ENCODE measurements at places on chromosomes 11 and 22.
A peak's percentile ranks its signal among the peaks of the same experiment; 100 is the strongest.

GRCh38 chr11:77819921-77820564 lies 479 bp downstream of the RSF1 start:
- no peak for DNase-seq

DNA sequence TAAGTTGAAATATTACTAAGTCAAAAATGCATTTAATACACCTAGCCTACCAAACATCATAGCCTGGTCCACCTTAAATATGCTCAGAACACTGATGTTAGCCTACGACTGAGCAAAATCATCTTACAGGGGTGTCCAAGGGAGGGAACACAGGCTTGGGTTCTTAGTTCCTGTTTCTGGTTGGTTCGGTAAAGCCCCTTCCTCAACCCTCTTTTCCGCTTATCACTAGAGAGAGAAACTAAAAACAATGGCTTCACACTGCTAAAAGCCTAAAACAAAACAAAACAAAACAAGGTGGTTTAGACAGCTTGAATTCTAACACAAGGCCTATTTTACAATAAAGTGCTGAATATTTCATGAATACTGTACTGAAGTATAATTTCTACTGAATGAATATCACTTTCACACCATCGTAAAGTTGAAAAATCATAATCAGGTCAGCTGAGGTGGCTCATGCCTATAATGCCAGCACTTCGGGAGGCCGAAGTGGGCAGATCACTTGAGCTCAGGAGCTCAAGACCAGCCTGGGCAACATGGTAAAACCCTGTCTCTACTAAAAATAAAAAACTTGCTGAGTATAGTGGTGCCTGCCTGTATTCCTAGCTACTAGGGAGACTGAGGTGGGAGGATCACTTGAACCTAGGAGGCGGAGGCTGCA lies 118.0 kb downstream of the SIK3 start:
- DNase-seq, result no peak

- DNase-seq, result no peak
Measured at GRCh38 chr11:124302347-124303125, 11.2 kb downstream of the OR8D1 start.

GRCh38 chr11:71086687-71087258 lies 165.6 kb downstream of the SHANK2 start:
- no peak for DNase-seq

DNA sequence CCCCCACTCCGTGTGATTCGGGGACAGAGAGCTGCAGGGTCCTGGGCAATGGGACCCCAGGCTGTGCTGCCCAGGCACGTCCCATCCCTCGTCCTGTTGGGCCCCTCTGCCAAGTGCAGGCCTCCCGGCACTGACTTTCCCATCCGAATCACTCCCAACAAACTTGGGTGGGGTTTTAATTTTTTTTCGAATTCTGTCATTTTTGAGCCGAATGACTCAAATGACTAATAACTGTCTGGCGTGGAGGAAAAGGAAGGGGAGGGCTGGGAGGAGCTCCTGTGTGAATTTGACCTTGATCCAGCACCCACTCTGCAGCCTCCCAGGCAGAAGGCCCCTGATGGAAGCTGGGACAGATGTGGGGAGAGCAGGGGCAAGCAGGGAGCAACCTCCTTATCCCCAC lies 1173.2 kb downstream of the BRD1 start:
- no peak for DNase-seq

DNA sequence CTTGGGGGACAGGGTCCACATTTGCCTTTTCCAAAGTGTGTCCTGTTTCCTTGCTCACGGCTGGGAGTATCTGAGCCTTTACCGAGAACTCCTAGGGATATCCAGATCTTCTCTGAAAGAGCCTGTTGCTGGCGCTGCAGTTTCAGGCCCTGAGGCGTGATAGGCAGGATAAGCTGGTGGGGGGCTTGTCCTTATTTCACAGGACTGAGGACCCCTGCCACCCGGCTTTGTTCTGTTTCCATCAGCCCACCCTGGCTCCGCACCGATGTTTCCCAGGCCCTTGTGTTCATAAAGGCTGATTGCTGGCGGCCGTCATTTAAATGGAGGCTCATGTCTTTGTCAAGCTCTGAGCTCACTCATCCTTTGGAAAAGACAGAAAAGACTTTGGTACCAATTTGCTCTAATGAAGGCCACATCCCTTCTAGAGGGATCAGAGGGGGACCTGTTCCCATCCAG lies 9.4 kb upstream of the NPTXR start:
- no peak for DNase-seq

- no peak for DNase-seq
Measured at GRCh38 chr11:1202776-1203504, 19.9 kb upstream of the MUC5B start.

GRCh38 chr22:25953919-25954318 lies 211.9 kb downstream of the MYO18B start:
- no peak for DNase-seq

- DNase-seq, result no peak
Measured at GRCh38 chr11:113274713-113275582, 39.4 kb upstream of the TTC12 start.

DNA sequence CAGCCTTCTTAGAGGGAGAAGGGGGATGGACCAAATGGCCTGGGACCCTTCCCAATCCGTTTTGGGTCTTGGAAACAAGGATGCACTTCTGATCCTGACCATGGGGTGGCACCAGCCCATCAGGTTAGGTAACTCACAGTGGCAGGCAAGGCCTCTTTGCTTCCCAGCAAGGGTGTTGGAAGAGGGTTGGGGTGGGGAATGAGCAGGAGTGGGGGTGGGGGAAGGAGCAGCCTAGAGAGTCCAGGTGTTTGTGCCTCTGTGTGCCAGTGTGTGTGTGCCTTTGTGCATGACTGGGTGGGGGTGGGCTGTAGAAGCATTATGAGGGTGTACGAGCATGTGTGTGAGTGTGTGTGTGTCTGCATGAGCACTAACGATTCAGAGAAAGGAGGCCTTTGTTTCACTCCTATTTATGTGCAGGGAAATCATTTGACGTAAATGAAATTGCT lies 213.1 kb downstream of the INSC start:
- DNase-seq, result no peak

GRCh38 chr11:55942785-55943392 lies 6.7 kb upstream of the OR5I1 start:
- DNase-seq, result no peak

DNA sequence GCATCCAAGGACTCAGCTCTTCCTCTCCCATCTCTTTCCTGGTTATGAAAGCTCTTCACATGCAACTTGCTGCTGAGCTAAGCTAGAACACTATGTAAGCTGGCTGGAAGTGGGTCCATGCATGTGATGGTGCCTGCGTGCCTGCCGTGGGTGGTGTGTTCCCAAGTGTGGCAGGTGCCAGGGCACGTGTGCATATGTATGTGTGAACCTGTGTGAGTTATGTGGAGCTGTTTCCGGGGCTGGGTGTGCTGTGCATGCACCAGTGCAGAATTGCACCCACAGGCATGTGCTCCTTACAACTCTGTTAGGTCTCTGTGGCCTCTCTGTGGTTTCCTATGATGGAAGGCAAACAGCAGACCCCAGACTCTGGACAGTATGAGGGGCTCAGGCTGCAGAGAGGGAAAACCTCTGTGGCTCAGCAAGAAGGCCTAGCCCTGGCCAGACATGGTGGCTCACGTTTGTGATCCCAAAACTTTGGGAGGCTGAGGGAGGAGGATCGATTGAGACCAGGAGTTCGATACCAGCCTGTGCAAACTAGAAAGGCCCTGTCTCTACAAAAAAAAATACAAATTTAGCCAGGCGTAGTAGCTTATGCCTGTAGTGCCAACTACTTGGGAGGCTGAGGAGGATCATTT lies 4.1 kb upstream of the P2RY6 start:
- no peak for DNase-seq

- DNase-seq, result peak; percentile 14
Measured at GRCh38 chr11:68632802-68633201, 51.5 kb upstream of the GAL start.

- DNase-seq, result no peak
Measured at GRCh38 chr11:70423523-70424505, 25.5 kb downstream of the CTTN start.

All from AG04449 (cell line).